ENCODE measurements at places on chromosomes 3 and 15. TPM values are rescaled to one million over a fixed set of nuclear protein-coding genes. Genes with fewer than 3 reads are reported as not detected.

DNA sequence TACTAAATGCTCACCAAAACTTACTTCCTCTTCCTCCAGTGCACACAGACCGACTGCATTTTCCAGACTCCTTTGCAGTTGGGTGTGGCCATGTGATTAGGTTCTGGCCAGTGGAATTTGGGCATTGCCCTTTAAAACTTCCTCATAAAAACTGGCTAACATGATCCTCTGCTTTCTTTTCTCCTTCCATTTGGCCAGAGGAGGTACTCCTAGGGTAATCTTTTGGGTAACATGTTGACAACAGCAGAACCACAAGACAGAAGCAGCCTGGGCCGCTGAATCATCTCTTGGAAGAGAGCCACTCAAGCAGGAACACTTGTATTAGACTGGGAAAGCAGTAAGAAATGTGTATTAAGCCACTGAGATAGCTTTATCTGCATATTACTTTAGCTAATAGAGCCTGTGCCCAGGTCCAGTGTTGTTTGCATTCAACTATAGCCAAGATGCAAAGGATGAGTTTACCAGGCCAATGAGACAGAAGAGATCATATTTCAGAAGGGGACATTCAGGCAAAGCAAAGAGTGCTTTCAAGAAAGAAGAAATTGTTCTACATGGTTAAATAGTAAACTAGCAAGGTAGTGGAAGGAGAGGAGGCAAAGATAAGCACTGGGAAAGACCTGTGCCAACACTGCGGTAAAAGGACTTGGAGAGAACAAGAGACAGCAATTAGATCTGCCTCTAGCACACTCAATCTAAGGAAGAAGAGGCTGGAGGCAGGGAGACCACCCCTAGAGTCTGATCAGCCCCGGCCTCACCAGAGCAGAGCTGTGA is 79.8 kb downstream of the PLCH1 start:
- peak; percentile 80 for DNase-seq

DNA sequence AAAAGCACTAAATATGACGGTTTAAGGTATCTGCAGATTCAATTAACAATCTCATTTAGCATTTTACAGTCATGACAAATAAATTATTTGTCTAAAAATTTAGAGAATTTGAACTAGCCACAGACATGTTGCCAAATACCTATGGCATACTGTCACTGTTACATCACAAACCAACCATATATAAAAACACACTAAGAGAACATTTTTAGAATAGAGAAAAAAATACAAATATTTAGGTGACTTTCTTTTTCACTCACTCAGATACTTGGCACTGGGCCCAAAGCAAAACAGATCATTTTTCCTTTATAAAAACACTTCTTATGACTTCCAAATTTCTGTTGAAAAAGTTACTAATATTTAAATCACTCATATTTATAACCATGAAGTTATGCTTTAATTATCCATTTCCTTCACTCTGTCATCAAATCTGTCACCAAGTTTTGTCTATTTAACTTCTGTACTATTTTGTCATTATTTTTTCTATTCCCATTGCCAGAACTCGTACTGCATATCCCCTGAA is 644.7 kb downstream of the OTOL1 start:
- DNase-seq = no peak

The ROPN1B gene
- total RNA-seq = not detected

The FGD5 gene
- 10.0 TPM for total RNA-seq

- no peak for DNase-seq
Observed at GRCh38 chr15:47607695-47608094, 109.6 kb upstream of the SEMA6D start.

The GOLGA6D gene
- total RNA-seq = not detected

- no peak for DNase-seq
Observed at GRCh38 chr3:198106265-198106664, 146.2 kb downstream of the LMLN start.

The AGTR1 gene
- 5.4 TPM for total RNA-seq

The TRIM42 gene
- total RNA-seq = not detected

- DNase-seq = no peak
Observed at GRCh38 chr3:88410259-88410658, 260.5 kb downstream of the C3orf38 start.

DNA sequence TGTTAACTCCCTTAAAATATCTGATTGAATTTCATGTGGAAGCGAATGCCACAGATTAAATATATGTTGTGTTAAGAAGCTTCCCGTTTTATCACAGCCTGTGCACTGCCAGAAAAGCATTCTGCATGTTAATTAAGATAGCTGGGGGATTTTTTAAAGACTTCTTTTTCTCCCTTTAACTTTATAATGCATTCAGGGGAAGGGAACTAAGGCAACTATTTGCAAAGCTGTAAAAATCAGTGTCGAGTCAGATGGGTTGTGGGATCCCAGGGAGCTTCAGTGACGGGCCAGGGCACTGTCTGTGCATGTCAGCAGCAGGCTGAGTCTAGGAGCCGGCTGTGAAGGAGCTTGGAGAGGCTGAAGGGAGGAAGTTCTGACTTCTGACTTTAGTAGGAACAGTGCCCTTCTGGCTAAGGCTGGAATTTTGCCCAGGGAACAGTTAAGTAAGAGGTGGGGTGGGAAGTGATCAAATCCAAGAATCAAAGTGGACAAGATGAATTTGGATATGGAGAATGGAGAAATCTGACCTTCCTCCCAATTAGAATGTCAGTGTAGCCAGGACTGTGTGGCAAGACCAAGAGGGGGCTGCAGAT is 77.7 kb downstream of the ABHD5 start:
- DNase-seq = peak; percentile 36

The REC114 gene
- not detected for total RNA-seq

GRCh38 chr3:87733671-87734367 is 325.0 kb downstream of the CGGBP1 start:
- no peak for DNase-seq

Data from uterus (tissue), 4 donors.